ENCODE measurements at places on chromosomes 5 and 9.

- no peak for DNase-seq
Observed at GRCh38 chr5:140602147-140602546, 30.8 kb downstream of the CD14 start.

DNA sequence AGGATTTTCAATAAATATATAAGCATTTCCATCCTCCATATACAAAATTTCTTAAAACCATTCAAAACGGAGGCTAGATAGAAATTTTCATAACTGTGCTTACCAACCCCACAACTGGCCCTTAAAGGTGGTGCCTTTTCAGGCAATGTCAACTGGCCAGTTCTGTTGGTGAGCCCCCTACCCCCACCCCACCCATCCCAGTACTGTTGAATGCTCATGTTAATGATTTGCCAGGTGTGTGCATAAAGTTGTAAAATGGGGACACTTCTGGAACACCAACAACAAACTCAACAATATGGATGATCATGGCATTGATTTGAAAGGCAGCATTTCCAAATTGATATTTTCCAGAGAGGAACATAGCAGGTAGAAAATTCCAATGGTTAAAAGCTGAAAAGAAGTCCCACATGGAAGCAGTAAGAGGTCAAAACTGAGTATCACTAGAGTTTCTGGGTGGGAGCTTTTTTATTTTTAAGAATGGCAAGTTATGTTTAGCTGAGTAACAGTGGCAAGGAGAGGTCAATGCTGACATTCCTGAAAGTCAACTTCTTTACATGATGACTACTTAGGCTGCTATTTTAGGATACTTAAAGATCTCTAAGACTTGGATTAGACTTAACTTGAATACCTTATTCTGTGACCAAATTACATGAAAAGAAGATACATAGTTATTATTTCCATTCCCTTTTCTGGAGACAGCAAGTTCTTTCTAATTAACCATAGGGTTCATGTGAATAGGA is 2.7 kb downstream of the LEAP2 start:
- DNase-seq: no peak

- no peak for DNase-seq
Observed at GRCh38 chr5:125463466-125464092, 717.1 kb upstream of the ZNF608 start.

DNA sequence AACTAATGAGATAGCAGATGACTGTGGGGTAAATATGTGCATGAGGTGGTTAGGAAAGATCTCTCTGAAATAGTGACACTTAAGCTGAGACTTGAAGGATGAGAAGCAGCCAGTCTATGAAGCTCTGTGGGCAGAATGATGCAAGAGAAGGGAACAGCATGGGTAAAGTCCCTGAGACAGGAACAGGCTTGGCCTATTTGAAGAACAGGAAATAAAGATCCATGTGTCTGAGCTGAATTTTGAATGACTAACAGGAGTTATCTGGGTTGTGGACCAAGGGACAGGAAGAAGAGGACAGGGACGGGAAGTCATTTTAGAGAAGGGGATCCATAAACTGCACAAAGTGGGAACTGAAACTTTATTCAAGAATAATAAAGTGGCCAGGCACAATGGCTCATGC is 25.6 kb upstream of the HMGCS1 start:
- no peak for DNase-seq

GRCh38 chr5:60295423-60295822 is 401.9 kb upstream of the PDE4D start:
- peak; percentile 45 for DNase-seq

GRCh38 chr9:84070590-84070989 is 90.0 kb downstream of the RMI1 start:
- no peak for DNase-seq

DNA sequence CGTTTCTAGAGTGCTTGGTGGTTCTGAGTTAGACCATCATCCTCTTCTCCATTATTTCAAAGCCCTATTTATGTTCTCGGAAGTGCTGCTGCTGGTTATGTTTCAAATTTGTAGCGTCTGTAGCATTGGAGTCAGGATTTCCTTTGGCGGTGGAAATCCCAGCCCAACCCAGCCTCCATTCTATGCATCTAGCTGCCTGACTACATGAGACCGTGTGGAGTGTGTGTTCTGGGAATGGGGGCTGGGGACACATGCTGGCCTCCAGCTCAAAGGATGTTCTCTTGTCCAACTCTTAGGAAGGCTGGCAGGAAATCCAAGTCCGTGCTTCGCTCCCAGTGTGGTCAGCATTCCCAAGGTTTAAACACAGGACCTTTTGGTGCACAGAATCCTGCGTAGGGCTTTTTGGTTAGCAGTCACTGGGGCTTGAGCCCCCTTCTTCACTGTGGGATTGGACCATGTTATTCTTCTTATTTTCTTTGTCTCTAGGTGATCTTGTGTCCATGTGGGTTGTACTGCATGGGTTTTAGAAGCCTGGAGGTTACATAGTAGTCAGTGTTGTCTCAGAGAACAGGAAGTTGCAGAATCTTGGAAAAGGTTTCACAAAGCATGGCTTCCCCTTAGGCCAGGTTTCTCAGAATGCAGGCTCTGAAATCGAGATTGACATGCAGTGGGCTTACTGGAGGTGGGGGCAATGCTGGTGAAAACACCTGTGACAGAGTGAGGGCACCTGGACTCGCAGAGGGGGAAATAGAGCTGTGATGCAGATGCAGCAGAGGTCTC is 132.2 kb downstream of the ARHGAP26 start:
- no peak for DNase-seq

DNA sequence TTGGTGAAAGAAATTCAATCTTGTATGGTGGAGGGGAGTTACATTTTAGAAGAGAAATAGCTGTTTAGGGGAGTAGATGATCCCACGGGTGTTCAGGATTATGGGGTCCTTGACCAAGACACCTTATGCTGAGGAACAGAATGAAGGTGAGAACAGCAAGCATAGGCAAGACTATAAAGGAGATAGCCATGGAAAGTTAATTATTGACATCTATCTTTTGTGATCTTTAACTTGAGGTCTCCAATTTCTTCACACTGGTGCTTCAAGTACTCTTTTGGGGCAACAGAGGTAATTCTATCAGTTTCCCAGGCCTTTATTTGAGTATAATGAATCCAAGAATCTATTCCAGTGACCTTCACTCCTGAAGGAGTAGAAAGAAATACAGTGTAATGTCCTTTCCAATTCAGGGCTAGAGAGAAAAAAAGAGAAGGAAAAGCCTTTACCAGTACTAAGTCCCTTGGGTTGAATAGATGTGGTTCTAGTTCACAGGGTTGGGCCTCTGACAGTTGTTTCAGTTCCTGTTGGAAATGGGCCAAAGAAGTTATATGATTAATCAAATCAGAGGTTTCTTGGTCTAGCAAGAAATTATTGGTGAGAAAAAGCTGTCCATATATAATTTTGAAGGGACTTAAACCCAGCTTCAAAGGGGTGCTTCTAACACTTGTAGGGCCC is 2104.1 kb upstream of the ACO1 start:
- no peak for DNase-seq

DNA sequence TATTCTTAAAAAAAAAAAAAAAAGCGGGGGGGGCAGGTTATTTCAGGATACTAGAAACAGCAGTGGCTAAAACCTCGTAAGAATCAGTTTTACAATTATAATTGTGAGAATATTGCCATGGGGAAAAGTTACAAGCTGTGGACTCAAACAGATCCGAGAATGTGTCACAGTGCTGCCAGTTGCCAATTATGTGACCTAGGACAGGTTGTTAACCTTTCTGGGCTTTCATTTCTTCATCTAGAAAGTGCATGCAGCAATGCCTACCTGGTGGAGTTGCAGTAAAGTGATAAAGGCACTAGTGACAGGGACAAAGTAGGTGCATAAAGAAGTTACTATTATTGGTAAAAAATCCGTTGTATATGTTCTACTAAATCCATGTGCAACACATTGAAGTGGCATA is 75.8 kb downstream of the CDH6 start:
- DNase-seq: no peak

GRCh38 chr9:19331877-19332276 is 48.2 kb downstream of the RPS6 start:
- DNase-seq: no peak

DNA sequence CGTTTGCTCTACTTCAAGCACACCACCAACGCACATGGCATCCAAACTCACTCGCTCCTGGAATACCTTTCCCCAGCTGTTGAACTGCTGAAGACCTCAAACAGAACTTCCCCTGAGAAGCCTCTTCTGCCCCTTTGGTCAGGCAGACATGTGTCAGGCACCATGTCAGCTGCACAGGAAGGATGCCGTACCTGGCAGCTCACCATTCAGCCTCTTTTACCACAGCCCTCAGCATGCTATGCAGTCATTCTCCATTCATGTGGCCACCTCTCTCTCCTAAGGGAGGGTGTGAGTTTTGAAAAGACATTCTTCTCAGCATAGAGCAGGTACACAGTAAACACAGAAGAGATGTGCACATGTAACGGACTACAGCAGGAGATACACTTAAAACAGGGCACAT is 14.2 kb downstream of the IL4 start:
- no peak for DNase-seq

DNA sequence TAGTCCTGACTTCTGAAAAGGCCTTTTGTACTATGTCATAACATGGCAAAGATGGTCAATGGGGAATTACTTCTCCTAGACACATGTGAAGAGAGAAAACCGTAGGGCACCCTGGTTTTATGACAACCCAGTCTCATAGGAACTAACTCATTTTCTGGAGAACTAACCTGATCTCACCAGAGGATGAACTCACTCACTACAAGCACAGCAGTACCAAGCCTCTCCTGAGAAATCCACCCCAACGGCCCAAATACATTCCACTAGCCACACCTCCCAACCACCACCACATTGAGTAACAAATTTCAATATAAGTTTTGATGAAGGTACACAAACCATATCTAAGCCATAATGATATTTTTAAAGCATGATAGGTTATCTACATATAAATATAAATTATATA is 909.3 kb upstream of the CDH10 start:
- DNase-seq: no peak

GRCh38 chr9:113178087-113178486 is 27.3 kb downstream of the SLC31A2 start:
- no peak for DNase-seq

GRCh38 chr5:140595538-140596300 is 31.1 kb downstream of the SLC35A4 start:
- peak; percentile 90 for DNase-seq

- peak; percentile 98 for DNase-seq
Observed at GRCh38 chr9:37963936-37964739, 60.2 kb upstream of the SLC25A51 start.

DNA sequence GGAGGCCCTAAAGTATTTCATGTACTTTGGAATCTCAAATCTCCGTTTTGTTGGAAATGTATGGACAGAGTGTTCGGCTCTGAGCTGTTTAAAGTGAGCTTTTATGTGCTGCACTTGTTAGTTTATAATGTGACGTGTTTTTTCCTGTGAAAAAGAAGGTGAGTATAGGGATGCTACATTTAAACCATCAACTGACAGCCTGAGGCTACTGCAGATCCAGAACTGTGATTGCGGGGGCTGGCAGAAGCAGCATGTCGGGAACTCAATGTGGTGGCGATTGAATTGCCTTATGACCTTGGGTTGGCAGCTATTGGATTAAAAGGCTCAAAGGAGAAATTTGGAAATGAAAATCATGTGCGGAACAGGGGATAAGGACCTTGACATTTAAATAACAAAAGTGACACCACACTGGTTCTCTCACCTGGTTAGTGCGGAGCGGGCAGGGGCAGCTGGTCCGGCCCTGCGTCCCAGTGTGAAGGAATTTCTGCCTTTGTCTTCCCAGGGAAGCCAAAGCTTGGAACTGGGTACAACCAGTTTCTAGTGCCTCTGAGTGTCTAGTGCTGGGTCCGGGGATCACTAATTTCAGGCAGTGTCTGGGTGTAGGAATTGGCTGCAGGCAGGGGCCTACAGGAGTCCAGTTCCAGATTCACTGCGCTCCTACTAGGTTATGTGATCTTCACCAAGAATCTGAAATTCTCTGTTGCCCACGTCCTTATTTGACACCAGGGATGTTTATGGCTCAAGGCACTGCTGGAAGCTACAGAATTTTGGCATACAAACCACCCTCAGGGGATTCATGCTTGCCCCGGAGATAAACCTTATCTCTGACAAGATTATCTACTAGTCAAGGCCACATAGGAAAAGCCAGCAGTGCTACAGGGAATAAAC is 120.7 kb upstream of the ERCC6L2 start:
- DNase-seq: no peak

- no peak for DNase-seq
Observed at GRCh38 chr9:33923079-33923478, 106.1 kb downstream of the UBE2R2 start.

DNA sequence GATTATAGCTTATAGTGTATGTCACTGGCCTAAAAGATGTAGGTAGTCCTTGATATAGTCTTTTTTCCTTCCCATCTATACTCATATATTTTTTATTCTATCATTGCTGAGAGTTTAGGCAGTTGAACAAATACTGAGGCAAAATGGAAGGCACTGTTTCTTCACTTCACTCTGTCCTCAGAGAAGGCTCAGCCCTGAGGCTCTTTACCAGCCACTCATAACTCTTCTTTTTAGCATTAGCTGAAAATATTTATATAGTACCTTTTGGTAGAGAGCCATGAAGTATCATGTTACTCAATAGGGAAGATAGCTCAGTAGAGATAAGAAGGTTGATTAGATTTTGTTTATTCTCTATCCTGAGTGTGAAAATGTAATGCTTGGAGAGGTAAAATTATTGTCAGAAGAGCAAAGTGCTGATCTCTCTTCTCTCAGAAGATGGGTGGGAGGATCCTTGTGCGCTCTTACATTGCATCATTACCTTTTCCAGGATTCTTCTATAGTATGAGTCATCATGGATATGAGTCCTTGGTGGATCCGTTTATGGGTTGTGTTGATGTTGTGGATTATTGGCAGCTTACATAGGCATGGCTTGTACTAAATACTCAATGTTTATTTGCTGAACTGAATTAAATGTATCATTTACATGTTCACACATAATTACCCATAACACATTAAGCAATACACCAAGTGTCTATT is 88.1 kb downstream of the ANXA1 start:
- no peak for DNase-seq

DNA sequence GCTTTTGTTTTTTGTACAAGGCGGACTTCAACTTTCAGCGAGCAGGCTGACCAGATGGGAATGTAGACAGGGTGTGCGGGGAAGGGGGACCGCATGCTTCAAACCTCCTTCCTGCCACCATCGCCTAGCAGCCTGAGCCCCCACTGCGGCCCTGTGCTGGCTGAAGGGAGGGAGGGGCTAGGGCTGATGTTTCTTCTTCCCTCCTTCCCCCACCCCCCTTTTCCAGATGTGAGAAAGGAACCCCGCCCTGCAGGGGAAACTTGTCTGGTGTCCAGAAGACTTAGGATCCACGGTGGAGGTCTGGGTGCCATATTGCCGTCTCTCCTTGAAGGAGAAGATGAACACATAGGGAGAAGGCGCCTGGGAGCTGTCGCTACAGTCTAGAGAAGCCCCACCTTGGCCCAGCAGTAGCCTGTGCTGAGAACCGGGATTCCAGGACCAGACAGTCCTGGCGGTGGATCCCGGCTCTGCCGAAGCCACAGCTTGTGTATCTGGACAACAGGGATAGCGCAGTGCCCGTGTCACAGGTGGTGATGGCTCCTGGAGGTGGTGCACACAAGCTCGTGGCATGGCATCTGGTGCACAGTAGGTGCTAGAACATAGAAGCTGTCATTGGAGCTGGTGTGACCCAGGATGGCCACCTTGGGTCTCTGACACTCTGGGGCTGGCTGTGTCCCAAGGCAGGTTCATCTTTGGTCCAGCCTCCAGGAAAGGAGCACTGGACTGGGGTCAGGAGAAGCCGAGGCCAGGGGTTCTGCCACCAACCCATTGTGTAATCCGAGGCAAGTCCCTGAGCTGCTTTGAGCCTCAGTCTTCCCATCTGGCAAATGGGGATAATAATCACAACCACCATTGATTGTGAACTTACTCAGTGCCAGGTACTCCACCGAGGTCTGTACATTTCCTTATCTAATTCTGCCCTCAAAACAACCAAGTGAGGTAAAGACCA is 205.6 kb downstream of the C9orf50 start:
- DNase-seq: no peak

GRCh38 chr9:131149688-131150053 is 24.3 kb downstream of the NUP214 start:
- DNase-seq: no peak
